ENCODE measurements at places on chromosomes 3 and 15. TPM values are rescaled to one million over a fixed set of nuclear protein-coding genes. Genes with fewer than 3 reads are reported as not detected.

HDAC11 gene
- 12.6 TPM for total RNA-seq

CACNA2D2 gene
- 8.7 TPM for total RNA-seq

CYP1A2 gene
- not detected for total RNA-seq

CCDC13 gene
- total RNA-seq = 2.0 TPM

SEC11A gene
- total RNA-seq = 201 TPM

ZNF620 gene
- 24.0 TPM for total RNA-seq

LMOD3 gene
- 4.2 TPM for total RNA-seq

IDH2 gene
- 214 TPM for total RNA-seq

GUCA1C gene
- total RNA-seq = not detected

GOLGA8S gene
- 0.33 TPM for total RNA-seq

RARB gene
- 1.9 TPM for total RNA-seq

LRRN1 gene
- 77.6 TPM for total RNA-seq

FBXO40 gene
- total RNA-seq = not detected

DCLK3 gene
- 0.07 TPM for total RNA-seq

DNAH1 gene
- total RNA-seq = 3.2 TPM

DNA sequence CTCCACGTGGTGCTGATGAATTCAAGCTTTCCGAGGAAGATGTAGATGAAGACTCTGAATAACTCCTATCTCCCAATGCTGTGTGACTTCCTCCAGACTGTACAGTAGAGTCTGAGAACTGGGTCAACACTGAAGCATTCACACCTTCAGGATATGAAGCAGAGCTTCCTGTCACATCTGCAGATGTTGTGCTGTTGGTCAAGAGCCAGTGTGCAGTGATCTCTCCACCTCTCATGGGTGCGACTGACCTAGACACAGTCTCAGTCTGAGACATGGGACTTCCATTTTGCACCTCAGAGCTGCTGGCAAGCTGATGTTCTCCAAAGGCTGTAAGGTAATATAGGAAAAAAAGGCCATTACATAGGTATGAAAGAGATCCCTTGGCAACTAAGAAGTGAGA lies 36.5 kb downstream of the HEG1 start:
- DNase-seq = no peak

DNA sequence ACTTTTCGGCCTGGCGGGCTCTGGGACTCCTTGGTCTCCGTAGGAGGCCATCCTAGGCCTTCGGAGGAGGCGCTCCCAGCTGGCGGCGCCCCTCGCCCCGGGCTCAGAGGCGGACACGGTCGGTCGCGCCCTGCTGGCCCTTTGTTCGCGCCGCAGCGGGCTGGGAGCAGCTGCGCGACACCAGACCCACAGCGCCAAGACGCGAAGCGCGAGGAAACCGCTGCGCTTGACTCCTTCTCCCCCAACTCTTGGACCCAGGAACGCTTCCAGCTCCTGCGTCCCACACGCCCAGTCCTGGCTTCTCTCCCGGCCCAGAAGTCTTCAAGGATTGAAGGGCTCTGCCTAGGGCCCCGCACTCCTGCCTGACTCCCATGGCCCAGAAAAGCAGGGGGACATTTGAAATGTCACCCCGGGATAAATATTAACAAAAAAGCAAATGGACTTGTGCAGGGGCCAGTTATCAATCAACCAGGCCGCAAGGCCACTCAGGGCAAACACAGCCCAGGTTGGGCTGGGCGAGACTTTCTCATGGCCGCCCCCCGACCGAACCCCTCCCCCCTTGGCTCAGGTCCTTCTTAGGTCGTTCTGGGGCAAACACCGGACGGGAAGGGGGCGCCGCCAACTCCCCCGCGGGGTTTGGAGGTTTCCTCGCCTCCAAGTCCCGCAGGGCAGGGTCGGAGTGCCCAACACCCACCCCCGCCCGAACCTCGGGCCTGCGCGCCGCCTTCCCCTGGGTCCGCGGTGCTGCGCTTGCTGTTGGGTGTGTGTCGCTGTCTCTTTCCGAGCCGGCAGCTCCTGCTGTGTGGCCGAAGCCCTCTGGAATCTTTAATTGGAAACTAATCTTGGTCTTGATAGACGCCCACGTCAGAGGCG lies 5.1 kb downstream of the ONECUT1 start:
- DNase-seq = peak; percentile 49

DNA sequence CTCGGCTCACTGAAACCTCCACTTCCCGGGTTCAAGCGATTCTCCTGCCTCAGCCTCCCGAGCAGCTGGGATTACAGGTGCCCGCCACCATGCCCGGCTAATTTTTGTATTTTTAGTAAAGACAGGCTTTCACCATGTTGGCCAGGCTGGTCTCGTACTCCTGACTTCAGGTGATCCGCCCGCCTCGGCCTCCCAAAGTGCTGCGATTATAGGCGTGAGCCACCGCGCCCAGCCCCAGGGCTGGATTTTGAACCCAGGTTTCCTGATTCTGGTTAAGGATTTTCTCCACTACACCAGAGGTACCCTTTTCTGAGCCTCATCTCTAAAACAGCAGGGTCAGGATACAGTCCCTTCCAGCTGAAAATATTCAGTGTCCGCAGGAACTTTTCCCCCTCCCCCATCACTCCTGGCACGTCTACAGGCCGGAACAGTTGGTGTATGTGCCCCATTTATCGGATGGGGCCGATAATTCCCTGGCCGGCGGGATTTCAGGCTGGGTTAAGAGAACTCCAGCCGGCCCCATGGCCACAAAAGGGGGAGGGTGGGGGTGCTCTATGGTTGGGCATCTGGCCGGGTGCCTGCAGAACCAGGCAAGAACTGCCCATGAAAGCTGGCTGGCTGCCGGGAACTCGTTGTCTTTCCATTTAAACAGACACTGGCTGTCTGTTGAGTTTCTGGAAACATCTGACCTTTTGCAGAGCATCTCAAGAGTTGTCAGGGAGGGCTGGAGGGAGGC lies 26.8 kb upstream of the SEMA4B start:
- no peak for DNase-seq

GRCh38 chr15:39854161-39854560 lies 65.9 kb downstream of the GPR176 start:
- no peak for DNase-seq

GRCh38 chr3:5846261-5846660 lies 658.8 kb downstream of the EDEM1 start:
- no peak for DNase-seq

- DNase-seq = no peak
These were observed 70.6 kb downstream of the ACAP2 start for GRCh38 chr3:195372220-195372619.

GRCh38 chr3:49785565-49786356 lies 581 bp downstream of the IP6K1 start:
- no peak for DNase-seq

GRCh38 chr15:58690703-58691102 lies 58.8 kb downstream of the ADAM10 start:
- no peak for DNase-seq

DNA sequence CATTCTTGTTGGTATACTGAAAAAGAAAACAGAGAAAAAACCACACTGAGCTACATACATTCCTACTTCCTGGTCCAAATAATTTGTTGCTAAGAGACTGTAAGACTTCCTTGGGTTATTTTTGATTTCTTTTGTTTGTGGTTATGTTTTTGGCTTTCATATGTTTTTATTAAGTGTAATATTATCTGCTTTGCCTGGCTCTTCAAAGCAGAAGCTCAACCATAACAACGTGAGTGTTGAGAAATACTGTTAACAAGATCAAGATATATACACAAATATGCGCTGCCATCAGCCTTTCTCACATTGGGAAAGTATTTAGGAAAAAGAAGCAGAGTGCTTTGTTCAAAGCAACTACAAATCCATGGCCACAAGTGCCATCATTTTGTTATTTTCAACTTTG lies 556.2 kb upstream of the CBLB start:
- DNase-seq = no peak

- DNase-seq = no peak
These were observed 6.7 kb upstream of the PSTPIP1 start for GRCh38 chr15:76987896-76988860.

GRCh38 chr15:53831907-53832770 lies 72.7 kb upstream of the WDR72 start:
- DNase-seq = no peak

DNA sequence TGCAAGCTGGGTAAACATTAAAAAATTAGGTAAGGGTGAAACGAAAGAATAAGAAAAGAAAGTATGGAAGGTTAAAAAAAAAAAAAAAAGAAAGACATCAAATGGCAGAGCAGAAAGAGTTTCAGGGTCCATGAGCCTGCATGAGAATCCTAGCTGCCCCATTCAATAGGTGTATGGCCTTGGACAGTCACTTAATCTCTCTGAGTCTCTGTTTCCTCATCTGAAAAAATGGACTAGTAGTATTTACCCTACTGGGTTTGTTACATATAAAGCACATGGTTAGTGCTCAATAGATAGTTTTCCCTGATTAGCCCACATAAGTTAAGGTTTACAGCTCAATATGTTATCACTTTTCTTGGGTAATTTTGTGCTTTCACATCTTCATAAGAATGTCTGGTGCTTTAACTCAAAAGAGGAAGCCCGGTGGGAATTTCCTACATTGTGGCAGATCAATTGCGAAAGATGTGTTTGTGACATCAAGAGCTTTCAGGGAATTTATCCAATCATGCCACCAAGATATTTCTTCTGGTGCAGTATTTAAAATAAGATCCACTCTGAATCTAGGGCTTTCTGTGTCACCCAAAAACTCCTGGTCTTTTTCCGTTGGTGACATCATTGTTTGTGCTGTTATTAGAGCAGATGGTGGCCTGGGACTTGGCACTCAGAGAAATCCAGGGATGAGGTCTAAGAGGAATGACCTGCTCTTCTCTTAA lies 57.2 kb upstream of the UBE2E1 start:
- DNase-seq = no peak

- no peak for DNase-seq
These were observed 8.6 kb upstream of the TNFAIP8L3 start for GRCh38 chr15:51103330-51103729.

DNA sequence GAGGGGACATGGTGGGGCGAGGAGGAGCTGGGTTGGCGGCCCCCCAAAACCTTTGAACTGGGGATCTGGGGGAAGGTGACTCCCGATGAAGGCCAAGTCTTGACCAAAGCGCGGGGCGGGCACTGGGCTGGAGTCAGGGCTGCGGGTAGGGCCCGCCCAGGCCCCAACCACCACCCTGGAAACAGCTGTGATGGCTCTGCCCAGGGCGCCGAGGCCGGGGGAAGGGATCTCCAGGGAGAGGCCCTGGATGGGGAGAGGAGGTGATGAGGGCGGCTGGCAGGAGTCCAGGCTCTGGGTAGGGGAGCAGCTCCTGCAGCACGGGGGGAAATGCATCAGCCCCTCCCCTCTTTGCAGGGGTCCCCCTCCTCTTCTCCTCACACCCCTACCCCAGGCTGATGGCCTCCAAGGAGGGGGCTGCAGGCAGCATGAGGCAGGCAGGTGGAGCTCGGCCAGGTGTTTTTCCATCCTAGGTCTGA lies 5.9 kb upstream of the C15orf39 start:
- DNase-seq = no peak

DNA sequence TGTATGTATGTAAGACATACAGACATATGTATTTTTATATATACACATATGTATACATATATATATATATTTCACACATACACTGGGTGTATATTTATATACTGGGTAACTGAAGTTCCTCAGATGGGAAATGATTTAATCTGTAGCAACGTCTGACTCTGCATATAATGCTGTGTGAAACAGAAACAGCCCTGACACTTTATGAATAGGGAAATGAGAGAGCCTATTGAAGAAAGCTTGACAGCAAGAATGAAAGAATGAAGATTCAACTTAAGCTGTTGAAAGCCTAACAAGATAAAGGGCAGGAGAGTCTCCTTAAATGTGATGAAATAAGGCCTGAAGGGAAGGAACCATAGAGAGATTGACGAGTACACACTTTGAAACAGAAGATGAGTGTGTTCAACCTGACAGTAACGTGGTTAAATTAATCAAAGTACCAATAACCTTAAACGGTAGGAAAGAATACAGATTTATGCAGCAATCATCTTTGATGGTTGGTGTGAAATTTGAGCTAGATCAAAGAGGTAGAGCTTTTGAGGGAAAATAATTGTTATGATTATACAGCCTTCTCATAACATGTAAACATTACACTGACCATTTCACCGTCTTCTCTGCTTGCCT lies 169.9 kb downstream of the MECOM start:
- no peak for DNase-seq

GRCh38 chr3:40899286-40899712 lies 300.0 kb upstream of the CTNNB1 start:
- no peak for DNase-seq

DNA sequence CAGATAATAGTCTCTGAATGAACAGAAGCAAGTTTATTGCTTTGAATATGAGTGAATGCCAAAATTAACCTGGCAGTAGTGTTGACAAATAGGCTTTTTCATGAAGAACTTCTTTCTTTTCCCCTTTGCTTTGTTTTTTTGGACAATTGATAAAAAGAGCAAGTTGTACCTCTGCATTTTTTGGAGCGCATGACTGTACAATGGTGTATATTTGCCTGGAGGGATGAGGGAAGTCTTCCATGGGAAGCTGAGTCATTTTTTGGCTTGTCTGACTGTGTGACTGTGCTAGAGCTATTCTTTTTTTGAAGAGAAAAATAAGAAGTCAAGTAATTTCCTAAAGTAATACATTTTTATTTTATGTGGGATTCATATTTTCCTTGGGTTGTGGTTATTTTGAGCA lies 186.9 kb downstream of the KLHL25 start:
- no peak for DNase-seq

GRCh38 chr3:188156056-188156455 lies 2.1 kb downstream of the LPP start:
- no peak for DNase-seq

GRCh38 chr15:54481819-54482218 lies 503.6 kb downstream of the UNC13C start:
- DNase-seq = no peak

- no peak for DNase-seq
These were observed 4.3 kb upstream of the CCR4 start for GRCh38 chr3:32946973-32947788.

DNA sequence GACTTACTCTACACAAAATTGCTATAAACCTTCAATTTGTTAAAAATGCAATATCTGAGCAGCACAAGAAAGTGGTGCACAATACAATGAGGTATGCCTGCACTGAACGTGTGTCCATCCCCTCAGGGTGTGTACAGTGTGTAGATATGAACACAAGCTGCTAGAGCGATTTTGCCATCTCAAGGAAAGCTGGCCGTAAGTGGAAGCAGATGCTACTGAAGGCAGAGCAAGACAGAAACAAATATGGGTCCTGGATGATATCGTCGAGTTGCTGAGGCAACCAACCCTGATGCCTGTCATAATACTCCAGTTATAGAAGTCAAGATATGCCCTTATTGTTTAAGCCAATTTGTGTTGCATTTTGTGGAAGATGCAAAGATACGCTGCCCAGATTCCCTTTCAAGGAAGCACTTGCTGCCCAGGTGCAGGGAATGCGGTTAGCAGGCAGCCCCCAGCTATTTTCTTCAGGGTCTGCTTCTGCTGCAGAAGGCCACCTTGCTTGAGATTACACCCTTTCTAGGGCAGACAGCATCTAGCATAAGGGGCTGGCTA lies 25.8 kb upstream of the EHHADH start:
- DNase-seq = no peak

DNA sequence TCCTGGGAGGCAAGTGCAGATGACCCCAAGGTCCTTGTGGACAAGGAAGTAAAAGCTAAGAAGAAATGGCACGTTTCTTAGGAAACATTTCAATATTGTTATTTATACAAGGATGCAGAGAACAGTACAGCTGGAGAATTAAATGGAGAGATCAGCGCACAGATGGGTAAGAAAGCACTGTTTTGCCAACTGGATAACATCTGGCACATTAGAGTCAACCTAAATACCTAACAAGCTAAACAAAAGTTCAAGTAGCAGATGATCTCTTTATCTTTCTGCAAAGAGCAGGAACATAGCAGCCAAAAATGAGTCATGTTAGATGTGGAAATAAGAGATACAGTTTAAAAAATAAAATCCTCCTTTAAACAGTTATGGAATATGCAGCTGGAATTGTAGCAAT lies 15.7 kb upstream of the DPPA4 start:
- no peak for DNase-seq

- no peak for DNase-seq
These were observed 28.0 kb downstream of the NOX5 start for GRCh38 chr15:69042531-69042930.
